Stimulated activated CD4-positive, alpha-beta T cell treated with anti-CD3 and anti-CD28 coated beads, Interleukin-15, amount 100 ng/mL, for 1 hour (primary cell): ENCODE measurements at places on chromosomes 12 and 14.

DNA sequence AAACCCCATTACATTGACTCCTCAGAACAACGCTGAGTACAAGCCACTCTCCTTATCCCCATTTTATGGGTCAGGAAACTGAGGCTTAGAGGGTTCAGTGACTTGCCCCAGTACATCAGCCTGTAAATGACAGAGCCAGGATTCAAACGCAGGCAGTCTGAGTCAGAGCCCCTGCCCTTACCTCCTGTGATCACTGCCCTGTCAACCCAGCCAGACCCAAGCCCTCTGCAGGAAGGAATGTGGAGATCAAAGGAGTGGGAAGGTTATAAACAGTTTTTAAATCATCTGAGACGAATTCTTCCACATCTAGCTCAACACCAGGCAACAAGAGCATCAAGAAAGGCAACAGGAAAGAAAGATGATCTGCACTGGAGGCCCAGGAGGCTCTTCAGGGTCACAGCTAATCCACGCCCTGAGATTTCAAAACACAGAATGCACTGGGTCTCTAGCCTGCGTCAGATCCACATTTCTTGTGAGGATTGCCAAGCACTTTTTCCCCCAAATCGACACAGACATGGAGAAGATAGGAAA lies 38.5 kb downstream of the SPTB start:
- no peak for DNase-seq

- no peak for DNase-seq
Observed at GRCh38 chr14:61401461-61401860, 80.1 kb downstream of the PRKCH start.

- DNase-seq: no peak
Observed at GRCh38 chr12:116697305-116697704, 40.6 kb downstream of the SPRING1 start.

- DNase-seq: no peak
Observed at GRCh38 chr12:122423258-122424165, 1.0 kb upstream of the CLIP1 start.

DNA sequence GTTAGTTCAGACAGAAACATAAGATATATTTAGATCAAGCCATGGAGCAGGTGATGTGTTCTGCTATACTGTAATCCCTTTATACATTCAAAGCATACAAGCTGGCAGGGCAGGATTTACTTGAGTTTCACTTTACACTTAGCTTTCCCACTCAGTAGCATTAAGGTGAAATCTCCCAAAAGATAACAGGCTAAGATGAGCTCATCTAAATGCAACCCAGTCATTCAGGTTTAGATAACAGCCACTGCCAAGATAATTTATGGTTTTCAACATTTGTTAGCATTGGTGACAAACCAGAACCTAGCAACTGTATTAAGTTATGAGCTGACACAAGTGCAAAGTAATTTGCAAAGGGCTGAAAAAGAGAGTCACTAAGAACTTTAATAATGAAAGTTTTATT lies 925.1 kb upstream of the ATXN7L3B start:
- DNase-seq: no peak
